CD4-positive, alpha-beta T cell treated with Interleukin-12 subunit alpha and Interleukin-12 subunit beta, for 1 hour (primary cell): ENCODE measurements at places on chromosomes 11 and 22.

DNA sequence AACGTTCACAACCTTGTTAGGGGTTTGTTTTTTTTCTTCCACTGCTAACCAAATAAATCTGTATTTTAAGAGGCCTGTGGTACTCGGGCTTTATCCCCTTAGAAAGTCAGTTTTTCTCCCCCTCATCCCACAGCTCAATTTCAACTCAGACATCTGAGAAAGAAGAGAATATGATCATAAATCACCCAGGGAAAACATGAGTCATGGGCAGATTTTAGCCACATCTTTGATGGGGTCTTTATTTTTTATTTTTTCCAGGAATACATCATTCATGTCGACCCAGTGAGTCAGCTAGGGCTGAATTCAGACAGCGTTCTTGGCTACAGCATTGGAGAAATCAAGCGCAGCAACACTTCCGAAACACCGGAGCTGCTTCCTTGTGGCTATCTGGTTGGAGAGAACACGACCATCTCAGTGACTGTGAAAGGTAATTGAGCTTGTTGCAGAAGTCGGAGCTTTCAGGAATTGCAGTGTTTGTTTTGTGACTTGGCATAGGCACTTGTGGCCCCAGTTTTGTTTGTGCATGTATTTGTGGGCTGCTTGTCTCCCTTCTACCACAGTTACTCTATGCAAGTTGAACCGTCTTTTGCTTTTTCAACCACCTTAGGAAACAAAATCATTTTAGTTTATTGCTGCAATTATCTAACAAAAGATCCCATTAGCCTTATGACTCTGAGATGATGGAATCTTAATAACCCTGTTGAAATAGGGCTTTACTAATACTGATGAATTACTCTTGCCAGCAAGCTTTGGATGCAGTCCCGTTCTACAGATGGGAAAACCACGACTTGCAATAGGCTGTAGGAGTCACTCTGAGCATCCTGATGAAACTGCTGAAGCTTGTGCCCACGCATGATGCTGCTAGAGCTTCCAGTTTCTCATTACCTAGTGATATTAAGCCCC lies 62.7 kb downstream of the DBX1 start:
- DNase-seq, result no peak

- no peak for DNase-seq
Measured at GRCh38 chr11:63818609-63819008, 5.4 kb downstream of the SPINDOC start.

DNA sequence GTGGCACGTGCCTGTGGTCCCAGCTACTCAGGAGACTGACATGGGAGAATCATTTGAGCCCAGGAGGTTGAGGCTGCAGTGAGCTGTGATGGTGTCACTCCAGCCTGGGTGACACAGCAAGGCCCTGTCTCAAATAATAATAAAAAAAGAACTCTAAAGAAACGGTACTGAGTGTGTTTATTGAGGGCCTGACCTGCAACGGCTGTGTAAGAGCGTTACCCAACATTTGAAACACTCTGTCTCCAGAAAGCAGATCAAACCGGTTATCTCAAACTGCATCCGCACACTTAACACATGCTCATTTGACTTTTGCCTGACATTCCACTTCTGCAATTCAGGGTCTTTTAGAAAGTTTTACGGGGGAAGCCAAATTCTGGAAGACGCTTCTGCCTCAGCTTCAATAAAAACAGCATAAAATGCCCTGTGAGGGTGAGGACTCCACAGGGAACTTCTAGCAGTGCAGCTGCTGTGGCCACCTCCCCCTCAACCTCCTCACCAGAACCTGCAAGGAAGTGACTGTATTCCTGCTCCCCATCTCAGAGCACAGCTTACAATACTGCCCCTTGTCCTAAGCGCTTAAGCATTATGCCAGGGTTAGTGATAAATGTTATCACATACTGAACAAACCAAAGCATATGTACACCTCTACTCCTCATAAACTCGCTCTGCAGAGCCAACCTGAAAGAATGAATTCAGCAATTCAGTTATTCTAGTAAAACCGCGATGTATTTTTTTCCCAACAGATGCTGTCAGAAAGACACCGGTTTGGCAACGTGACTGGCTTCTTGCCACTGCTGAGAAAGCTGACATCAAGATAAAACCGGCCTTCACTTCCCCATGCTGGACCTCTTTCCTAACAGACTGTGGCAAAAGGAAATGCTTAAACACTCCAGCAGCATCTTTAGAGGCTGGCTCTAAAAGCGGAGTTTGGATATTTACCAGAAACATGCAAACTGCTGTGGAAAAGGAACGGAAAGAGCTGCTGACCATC lies 52.2 kb downstream of the PRDM10 start:
- DNase-seq, result no peak

- DNase-seq, result no peak
Measured at GRCh38 chr22:44531487-44531886, 33.5 kb upstream of the RTL6 start.

DNA sequence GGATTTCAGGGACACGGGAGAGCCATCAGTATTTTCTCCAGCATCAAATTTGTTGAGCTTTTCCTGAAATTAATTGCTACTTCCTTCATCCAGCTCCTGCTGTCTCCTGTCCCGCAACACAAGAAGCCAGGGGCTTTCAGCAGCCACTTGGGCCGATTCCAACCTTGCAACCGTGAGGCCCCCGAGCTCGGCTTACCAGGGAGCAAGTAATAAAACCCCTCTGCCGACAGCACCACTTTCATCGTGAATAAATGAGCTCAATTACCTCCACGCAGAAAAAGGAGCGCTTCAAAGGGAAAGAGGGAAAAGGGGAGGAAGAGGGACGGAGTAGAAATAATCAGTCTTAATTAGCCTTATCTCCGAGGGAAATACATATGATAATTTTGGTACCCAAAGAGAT lies 76.6 kb downstream of the CELSR1 start:
- DNase-seq, result no peak

GRCh38 chr11:117815262-117815803 lies 9.2 kb downstream of the FXYD2 start:
- peak; percentile 87 for DNase-seq

DNA sequence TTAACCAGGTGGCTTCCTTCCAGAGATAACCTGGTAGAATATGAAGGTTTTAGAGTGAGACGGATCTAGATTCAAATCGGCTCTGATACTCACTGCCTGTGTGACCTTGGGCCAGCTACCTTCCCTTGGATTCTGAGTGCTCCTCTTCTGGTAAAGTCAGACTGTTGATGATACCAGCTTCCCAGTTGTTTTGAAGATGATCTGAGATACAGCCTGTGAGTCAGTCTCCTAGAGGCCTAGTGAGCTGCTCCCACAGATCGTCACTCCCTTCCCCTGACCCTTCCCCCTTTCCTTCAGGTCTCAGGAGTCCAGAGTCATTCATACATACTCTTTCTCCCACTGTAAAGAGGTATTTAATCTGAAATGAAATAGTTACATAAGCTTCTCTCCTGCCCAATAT lies 207.8 kb downstream of the GRIK4 start:
- no peak for DNase-seq

DNA sequence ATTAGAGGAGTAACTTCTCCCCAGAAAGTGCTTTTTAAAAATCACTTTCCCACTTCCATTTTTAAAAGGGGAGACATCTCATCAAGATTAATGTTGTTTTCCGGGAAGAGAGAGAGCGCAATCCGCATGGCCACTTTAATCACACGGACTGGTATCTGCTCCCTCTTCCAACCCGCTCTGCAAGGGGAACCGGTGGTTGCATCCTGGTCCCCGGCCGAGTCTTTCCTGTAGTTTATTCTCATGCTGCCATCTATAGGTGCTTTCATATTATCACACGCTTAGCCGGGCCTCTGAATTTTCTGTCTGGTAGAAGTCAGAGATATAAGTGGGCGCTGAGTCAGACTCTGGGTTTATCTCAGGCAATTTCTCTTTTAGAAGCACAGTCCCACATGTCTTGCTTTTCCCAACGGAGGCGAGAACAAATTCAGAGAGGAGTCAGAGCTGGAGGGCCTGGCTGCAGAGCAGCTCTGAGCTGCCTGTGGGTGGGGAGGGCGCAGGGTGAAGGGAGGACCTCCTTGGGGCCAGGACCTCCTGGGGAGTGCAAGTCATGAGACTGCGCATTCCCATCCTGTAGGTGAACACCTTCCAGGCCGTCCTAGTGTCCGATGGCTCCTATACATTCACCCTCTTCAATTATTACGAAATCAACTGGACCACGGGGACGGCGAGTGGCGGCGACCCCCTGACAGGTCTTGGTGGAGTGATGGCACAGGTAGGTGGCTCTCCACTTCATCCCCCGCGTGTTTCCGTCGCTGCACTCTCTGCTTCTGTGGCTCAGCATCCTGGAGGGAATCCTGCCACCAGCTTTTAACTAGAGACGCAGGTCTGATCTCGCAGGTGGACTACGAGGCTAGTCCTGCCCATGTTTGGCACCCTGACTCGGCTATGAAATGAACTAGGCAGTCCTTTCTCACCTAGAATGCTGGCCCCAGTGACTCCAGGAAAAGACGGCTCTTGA lies 11.7 kb downstream of the TECTA start:
- peak; percentile 23 for DNase-seq

DNA sequence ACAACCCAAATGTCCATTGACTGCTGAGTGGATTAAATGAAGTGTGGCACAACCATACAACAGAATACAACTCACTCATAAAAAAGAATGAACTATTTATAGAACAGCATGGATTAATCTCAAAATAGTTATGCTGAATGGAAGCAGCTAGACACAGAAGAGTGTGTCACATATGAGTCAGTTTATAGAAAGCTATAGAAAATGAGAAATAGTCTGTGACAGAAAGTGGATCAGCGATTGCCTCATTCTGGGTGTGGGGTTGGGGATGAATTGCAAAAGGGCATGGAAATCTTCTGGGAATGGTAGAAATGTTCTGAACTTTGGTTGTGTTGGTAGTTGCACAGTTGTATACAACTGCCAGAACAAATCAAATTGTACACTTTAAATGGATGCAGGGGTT lies 37.4 kb downstream of the PRR5L start:
- DNase-seq, result no peak

- DNase-seq, result no peak
Measured at GRCh38 chr11:70128435-70128906, 50.4 kb downstream of the ANO1 start.

- DNase-seq, result peak; percentile 61
Measured at GRCh38 chr11:4636962-4637661, at the start of gene OR51D1. Gene OR51D1, plus strand, starts transcription at chr11:4637477. Its CDS starts 2,314 bp downstream, at chr11:4639791.

- DNase-seq, result peak; percentile 1
Measured at GRCh38 chr11:79440571-79441460, at the start of gene TENM4. Gene TENM4, minus strand, starts transcription at chr11:79441030. Its CDS starts 371,086 bp downstream, at chr11:79069944.

GRCh38 chr11:45048313-45048841 lies 97.7 kb upstream of the TP53I11 start:
- no peak for DNase-seq

DNA sequence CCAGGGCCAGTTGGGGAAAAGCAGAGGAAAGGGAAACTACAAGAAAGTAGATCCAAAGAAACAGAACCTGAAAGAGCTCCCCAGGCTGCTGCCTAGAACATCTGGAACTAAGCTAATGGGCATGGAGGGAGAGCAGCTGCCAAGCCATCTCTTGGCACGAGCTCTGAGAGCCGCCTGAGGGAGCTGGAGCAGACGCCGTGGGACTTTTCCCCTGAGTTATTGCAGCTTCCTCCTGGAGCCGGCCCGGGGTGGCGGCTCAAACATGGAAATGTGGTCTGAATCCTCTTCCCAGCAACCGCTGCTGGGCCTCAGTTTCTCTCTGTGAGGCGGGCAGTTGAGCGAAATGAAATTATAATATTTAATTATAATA lies 41.8 kb downstream of the LIF start:
- DNase-seq, result no peak

DNA sequence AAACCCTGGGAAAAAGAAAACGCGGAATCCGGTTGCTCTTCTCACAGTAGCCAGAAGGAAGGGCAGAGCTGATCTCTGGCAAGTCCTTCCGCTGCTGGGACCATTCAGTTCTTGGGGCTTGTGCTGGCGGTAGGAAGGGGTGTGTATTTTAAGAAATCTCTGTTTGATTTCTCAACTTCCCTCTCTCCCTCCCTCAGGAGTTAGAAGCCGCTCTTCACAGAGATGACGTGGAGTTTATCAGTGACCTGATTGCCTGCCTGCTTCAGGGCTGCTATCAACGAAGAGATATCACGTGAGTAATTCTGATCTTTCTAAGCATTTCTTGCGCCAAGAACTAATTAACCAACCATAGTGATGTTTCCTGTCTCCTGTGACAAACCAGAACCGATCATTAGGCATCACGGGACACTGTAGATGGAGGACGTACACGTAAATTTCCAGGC lies 85.9 kb upstream of the SLC25A18 start:
- DNase-seq, result no peak
